Activated T-helper 1 cell treated with anti-CD3 and anti-CD28 coated beads, Interleukin-2, amount 50 U/mL, for 16 hours (primary cell): ENCODE measurements at places on chromosomes 1 and 21.
A peak's percentile ranks its signal among the peaks of the same experiment; 100 is the strongest.

GRCh38 chr21:31987696-31988095, 114.9 kb downstream of the HUNK start:
- no peak for DNase-seq

DNA sequence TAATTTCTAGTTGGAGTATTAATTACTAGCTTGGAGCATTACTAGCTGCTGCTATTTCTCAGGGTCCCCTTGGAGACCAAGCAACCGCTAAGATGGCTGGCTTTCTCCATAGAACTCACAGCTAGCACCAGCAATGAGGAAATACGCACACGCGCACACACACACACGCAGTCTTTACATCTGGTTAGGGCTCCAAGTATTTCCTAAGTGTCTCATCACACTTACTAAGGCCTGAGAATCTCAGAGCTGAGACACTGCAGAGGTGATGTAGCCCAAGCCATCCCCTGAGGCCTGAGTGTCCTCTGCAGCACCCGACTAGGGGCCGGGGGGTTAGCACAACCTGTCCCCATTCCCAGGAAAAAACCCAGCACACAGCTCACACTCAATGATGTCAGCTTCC, 42.5 kb downstream of the ITPKB start:
- DNase-seq = no peak

GRCh38 chr1:150765296-150765976, at the start of gene CTSS:
Gene CTSS (minus strand): TSS chr1:150765778. CDS start chr1:150764763, 1,015 bp downstream.
- DNase-seq = no peak

DNA sequence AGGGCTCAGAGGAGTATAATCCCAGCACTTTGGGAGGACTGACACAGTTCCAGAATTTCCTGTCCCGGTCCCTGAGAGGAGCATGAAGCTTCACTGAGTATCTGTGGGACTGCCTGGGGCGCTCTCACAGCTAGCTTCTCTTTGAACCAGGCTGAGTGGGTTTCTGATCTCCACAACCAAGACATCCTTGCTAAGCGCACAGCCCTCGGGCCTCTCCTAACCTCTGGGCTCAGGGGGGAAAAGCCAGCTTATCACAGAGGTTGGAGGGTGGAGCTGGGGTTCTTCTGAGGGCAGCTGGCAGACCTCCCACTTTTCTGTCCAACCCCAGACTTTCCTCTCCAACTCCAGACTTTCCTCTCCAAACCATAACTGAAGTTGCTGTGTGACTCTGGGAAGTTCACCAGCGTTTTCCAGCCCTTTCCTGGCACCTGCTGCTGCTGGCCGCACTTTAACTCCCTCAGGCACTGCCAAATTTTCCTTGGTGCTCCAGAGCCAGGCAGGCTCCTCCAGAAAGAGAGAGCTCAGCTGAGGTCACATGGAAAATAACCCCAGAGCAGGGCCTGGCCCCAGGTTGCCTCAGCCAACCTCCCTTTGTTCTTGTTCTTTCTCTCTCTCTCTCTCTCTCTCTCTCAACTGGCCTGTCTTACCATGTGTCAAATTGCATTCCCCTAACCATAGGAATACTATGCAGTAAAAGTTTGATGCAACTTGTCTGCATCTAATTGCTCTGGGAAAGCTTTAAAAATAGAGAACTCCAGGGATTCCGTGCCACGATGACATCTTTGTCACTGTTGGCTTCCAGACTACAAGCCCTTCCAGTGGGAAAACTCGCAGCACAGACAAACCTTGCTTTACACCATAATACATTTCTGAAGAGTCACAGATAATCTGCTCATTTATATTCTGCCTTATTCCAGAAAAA, 49.5 kb downstream of the OLFML2B start:
- no peak for DNase-seq

- DNase-seq = no peak
These were observed 78.2 kb upstream of the COA6 start for GRCh38 chr1:234295068-234295467.

- DNase-seq = peak; percentile 53
These were observed 14.4 kb upstream of the CD101 start for GRCh38 chr1:116987256-116987555.

DNA sequence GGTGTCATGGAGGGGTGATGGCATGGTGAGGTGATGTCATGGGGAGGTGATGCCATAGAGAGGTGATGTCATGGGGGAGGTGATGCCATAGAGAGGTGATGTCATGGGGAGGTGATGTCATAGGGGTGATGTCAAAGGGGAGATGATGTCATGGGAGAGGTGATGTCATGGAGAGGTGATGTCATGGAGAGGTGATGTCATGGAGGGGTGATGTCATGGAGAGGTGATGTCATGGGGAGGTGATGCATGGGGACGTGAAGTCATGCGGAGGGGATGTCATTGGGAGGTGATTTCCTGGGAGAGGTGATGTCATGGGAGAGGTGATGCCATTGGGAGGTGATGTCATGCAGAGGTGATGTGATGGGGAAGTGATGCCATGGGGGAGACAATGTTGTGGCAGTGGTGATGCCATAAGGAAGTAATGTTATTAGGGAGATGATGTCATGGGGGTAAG, 92.1 kb upstream of the C1orf174 start:
- DNase-seq = no peak

DNA sequence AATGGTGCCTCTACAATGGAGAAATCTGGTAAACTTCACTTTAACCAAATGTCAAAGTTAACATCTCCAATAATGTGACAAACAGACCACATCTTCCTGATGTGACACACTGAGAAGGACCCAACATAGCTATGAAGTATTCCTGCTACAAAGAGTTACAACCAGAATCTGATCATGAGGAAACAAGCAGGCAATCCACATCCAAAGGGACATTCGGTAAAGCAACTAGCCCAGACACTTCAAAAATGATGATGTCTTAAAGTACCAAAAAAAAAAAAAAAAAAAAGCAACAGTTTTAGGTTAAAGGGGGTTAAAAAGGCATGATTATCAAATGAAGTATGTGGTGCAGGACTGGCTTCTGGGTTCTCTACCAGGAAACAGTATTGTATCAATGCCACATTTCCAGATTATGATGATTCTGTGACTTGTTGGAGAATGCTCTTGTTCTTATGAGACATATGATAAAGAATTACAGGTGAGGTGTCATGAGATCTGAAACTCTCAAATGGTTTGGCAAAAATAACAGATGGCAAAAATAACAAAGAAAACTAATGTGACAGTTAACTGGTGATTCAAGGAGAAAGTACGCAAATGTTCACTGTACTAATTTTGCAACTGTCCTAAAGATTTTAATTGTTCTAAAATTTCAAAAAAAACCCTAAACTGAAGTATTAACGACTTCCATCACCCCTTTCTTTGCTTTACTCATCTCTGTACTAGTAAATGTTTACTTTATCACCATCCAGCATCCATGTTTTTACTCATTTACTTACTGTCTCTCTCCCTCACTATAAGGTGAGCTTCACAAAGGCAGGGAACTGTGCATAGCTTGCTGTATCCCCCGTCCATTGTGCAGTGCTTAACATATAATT, 2.8 kb downstream of the CD58 start:
- DNase-seq = no peak

DNA sequence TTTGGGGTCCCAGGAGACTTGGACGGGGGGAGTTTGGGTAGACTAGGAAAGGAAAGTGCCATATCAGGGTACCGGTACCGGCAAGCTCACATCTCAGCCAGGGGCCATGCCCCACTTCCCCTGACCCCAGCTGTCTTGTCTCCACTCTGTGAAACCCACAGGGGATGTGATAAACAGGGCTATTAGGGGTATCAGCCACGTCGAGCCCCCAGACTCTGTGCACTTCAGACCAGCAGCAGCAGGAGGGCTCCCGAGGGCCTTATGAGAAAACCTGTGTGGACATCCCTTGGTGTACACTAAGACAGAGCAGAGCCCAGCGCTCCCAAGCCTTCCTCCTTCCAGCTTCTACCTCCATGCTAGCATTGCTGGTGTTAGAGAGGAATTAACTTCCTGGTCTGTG, 46.3 kb downstream of the TNNT2 start:
- DNase-seq = no peak

DNA sequence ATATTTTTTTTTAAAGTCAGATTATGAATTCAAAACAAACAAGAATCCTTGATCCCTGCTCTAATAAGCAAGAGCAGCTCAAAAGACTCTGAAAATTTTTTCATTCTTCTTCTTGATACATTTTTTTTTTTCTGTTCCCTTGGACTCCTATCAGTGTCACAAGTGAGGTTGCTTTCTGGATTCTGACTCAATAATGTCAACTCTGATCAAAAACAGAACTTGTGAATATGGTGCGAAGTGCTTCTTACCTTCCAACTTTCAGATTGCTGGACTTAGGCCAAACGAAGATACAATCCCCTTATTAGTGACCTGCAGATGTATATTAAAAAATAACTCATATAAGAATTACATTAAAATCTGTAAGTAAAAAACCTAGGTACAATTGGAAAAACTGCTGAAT, 136.1 kb downstream of the GPATCH2 start:
- DNase-seq = no peak

GRCh38 chr1:52296345-52296744, 69.7 kb downstream of the CC2D1B start:
- no peak for DNase-seq

DNA sequence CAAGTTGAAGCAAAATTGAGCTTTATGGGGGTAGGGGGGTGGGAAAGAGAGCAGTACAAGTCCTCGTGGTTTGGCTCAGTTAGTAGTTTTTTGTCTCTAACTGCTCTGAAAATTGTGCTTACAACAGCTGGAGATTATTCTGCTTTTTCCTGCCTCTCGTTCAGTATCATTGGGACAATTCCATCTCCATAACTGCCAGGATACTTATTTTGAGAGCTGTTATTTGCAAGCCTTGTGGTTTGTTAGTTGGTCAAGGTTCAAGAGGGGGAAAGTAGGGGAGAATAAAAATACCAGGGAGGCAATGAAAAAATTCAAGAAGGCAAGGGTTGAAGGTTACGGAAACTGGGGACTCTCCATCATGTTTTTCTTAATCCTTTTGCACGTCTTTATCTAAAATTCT, 811.8 kb upstream of the ADGRL2 start:
- DNase-seq = no peak

- DNase-seq = no peak
These were observed 51.0 kb downstream of the ADARB1 start for GRCh38 chr21:45125357-45125756.

- no peak for DNase-seq
These were observed 67.7 kb downstream of the MACF1 start for GRCh38 chr1:39272027-39272797.

DNA sequence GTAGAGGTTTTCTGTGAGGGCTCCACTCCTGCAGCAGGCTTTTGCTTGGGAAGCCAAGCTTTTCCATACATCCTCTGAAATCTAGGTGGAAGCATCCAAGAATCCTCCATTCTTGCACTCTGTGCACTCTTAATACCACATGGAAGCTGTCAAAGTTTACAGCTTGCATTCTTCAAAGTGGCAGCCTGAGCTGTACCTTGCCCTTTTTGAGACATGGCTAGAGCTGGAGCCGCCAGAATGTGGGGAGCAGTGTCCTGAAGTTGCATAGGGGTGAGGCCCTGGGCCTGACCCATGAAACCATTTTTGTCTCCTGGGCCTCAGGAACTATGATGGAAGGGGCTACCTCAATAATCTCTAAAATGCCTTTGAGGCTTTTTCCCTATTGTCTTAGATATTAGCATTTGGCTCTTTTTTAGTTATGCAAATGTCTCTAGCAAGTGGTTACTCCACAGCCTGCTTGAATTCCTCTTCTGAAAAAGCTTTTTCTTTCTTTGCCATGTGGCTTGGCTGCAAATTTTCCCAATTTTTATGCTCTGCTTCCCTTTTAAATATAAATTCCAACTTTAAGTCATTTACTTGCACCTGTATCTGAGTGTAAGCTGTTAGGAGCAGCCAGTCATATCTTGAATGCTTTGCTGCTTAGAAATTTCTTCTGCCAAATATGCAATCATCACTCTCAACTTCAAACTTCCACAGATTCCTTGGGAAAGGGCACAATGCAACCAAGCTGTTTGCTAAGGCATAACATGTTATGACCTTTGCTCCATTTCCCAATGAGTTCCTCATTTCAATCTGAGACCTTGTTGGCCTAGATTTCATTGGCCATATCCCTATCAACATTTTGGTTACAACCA, 92.1 kb upstream of the ARTN start:
- DNase-seq = no peak

- DNase-seq = no peak
These were observed 5.9 kb upstream of the MARCKSL1 start for GRCh38 chr1:32341971-32342370.

- no peak for DNase-seq
These were observed 47.8 kb downstream of the ZMYM4 start for GRCh38 chr1:35316264-35316663.

- DNase-seq = no peak
These were observed 7.6 kb downstream of the SESN2 start for GRCh38 chr1:28266920-28267322.

DNA sequence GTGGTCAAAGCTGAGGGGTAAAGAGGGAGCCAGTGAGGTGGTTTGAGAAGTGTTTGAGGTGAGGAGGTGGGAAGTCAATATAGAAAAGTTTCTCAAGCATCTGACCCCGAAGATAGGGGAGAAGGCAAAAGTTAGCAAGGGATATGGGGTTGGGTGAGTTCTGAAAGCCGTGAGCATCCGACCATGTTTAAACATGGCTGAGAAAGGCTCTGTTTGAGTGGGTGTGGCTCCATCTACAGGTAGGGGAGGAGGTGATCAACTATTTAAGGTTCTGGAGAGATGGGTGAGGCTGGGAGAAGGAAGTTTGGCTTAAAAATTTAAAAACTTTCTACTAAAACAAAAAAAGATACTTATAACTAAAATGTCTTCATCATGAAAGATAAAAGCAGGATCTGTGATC, 273.8 kb downstream of the KCNJ6 start:
- DNase-seq = peak; percentile 5

DNA sequence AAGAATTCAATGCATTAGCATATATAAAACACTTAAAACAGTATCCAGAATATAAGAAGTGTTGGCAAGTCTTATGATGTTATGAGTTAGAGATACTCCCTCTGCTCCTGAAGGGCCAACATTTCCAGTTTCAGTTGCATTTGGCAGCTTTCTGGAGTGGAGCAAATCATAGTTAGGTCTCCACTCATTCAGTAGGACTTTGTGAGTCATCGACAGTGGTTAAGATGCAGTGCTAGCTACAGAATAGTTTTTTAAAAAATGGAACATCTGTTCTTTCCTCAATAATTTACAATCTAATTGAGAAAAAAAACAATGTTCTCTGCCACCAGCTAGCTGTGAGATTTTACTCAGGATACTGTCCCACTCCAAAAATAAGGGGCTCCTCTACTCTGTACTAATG, 389.1 kb downstream of the HLX start:
- no peak for DNase-seq

DNA sequence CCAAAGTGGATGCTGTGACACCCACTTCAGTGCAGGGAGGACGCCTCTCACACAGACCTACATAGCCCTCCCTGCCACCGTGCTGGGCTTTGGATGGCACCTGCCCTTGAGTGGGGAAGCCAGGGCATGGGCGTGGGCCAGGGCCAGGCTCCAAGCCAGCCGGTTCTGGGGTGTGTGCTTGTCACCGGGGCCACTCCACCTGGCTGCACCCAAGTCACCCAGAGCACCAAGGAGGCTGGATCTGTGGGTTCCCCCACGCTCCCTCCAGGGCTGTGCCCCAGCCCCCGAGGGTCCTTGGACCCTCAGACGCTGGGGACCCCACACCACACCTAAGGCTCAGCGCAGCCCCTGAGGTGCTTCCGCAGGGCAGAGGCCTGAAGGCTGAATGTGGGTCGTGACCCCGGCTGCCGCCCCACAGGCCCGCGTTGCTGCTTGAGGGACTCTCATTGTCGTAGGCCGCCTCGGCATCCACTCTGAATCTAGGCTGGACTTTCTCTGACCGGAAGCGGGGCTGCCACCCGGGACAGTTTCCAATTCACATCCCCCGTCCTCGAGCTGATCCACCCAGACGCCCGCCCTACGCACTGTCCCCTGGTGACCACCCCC, 1.5 kb downstream of the MXRA8 start:
- no peak for DNase-seq

GRCh38 chr1:203907901-203908300, 46.5 kb downstream of the SNRPE start:
- no peak for DNase-seq
